Stimulated activated CD8-positive, alpha-beta memory T cell treated with anti-CD3 and anti-CD28 coated beads, Interleukin-15, amount 100 ng/mL, for 48 hours (primary cell): ENCODE measurements at places on chromosomes 4 and X.

DNA sequence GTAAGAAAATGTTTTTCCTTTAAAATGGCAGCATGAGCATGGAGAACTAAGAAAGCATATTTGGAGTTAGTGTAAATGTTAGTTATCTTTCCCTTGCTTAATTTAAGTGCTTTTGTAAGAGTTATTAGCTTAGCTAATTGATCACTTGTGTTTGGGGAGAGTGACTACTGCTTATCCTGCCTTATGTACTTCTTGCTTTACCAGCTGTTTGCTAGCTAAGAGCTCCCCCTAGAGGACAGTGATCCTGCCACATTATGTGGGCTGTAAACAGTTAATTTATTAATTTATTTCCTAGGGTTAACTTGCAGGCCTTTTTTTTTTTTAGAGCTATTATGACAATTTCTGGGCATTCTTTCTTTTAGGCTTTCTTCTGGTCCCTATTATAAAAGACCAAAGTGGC lies 435.8 kb downstream of the MAGEB5 start:
- DNase-seq, result no peak

GRCh38 chrX:108199691-108200090 lies 108.1 kb downstream of the ATG4A start:
- DNase-seq, result no peak

DNA sequence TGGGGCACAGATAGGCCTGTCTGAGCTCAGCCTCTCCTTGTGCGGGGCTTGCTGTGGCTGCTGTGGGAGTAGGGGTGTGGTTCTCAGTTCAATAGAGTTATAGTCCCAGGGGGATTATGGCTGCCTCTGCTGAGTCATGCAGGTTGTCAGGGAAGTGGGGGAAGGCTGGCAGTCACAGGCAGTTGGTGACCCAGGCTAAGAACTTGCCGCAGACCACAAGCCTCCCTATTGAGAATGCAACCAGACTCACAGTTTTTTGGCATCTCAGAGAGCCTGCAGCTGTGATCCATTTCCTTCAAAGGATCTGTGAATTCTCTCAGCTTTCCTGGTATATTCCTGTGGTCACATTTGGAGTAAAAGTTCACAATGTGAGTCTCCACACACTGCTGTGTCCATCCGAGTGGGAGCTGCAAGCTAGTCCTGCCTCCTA lies 364.9 kb downstream of the ZNF674 start:
- peak; percentile 4 for DNase-seq

- no peak for DNase-seq
These were observed 173.9 kb upstream of the NDP start for GRCh38 chrX:44147130-44147529.

GRCh38 chrX:30655991-30656390 lies 2.8 kb downstream of the GK start:
- no peak for DNase-seq
